ENCODE measurements at places on chromosomes 5 and 9.

DNA sequence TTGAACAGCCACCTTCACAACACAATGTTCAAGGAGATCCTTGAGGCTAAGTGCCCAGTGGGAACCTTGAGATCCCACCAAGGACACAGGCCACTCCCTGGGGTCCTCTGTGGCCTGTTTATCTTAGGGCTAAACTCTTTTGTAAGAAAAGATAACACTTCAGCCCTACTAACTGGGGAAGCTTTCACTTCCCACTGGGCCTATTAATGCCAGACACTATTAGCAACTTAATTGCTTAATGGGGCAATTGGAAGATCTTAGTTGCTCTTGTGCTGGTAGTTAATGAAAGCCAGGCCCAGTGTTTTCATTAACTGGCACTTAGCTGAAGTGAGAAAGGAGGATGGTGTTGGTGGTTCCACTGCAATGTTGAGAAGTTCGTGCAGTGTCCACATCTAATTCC lies 117.1 kb downstream of the EGFLAM start:
- DNase-seq, result no peak

DNA sequence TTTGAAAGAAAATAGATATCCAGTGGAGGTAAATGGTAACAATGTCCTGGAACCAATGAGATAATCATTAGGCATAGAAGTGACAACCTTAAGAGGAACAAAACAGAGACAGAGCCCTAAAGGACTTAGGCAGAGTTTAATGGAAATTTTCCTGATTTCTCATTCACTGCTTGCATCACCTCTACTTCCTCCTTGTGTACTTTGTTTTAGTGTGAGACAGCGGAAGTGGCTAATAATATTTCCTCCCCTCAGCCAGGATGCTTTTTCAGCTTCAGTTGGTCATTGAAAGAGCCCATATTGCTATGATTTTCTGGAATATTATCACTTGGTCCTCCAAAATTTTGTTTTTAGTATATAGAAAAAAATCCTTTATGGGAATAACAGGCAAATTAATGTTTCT lies 153.4 kb upstream of the MPDZ start:
- DNase-seq, result no peak

DNA sequence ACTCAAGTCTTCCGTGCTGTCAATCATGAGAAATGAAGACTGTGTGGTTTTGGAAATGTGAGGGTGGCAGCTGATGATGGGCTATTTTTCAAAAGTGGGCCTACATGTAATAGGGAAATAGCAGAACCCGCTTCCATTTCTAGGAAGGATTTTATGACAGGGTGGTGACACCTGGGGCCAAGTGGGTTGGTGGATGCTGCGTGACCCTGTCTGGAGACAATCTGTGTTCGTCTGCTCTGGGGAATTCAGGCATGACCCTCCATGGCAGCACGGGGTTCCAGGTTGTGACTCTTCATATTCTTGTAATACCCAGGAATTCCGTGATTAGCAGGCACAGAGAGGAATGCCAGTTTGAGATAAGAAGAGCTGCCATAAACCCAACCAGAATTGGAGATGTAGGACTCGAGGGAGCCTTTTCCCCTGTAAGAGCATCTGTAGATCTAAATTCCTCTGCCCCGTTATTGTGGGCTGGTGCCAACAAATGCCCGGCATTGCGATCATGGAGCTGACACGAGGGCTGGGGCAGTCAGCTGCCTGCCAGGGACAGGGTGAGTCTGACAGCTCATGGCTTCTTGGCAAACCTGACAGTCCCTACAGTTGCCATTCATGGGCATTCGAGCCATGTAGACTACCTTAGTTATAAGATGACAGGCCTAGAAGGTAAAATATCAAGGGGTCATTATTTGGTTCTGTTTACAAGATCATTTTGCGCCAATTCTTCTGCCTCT lies 279.7 kb downstream of the GADD45G start:
- no peak for DNase-seq

DNA sequence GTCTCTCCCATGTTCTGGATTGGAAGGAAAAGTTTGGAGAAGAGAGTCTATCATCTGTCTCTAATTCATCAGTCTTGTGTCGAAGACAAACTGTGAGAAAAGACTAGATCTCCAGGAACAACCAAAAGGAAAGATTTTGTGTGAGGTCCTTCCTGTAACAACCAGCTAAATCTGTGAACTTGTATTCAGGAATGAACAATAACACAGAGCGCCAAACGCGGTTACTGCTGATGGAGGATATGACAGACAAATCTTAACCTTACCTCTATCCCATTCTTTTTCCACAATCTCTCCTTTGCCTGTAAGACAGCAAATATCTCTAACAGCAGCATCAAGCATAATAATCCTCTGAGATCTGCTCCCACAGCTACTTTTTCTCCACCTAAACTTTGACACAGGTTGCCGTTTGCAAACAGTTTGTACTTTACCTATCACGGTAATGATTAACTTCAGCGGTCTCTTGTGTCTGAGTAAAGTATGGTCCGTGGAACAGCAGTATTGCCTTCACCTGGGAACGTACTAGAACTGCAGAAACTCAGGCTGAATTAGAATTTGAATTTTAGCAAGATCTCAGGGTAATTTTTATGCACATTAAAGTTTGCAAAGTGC lies 387.6 kb downstream of the ELAVL2 start:
- DNase-seq, result no peak

- DNase-seq, result no peak
Measured at GRCh38 chr9:134984372-134985265, 66.9 kb upstream of the FCN1 start.

- no peak for DNase-seq
Measured at GRCh38 chr5:89106480-89106879, 223.5 kb upstream of the MEF2C start.

- no peak for DNase-seq
Measured at GRCh38 chr5:52579391-52579790, 208.3 kb upstream of the ITGA1 start.

Measured in WTC11 (cell line).